ENCODE measurements at places on chromosomes 1 and 21.

DNA sequence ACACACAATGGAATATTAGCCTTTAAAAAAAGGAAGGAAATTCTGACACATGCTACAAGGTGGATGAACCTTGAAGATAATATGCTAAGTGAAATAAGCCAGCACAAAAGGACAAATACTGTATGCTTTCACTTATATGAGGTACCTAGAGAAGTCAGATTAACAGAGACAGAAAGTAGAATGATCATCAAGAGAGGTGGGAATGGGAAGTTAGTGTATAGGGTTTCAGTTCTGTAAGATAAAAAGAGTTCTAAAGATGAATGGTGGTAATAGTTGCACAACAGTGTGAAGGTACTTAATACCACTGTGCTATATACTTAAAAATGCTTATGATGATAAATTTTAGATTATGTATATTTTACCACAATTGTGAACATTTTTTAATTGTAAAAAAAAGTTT, 7.2 kb downstream of the RPAP2 start:
- no peak for DNase-seq

DNA sequence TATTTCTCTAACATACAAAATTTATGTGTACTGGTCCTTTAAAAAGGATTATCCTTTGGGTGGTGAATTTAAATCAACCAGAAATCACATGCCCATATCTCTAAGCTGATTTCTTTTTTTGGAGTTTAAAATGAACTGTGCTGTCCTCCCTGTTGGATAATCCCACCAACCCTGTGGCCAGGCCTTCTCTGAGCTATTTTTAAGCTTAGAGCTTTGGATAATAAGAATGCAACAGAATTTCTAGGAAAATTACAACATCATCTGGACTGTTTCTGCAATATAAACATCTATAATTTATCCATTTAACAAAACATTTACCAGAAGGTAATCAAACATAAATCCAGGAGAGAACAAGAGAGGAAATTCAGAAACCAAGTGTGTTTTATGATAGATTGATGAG, 88.3 kb downstream of the LRRC40 start:
- no peak for DNase-seq

GRCh38 chr1:94708299-94708685, 111.9 kb upstream of the SLC44A3 start:
- DNase-seq: no peak

DNA sequence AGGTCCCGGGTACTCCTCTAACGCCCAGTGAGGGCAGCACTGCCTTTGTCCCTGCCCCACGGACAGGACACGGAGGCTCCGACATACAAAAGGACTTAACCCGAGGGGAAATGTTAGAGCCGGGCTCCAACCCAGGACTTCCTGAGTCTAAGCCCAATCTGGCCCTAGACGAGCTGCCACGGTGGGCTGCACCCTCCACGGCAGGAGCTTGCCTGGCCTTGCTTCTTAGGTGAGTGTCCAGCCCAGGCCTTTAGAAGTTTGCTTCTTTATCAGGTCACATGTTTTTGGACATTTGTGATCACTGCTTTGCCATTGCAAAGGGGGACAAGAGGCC, 11.0 kb upstream of the TMEM200B start:
- DNase-seq: no peak

- no peak for DNase-seq
Measured at GRCh38 chr21:38380481-38381137, 117.7 kb downstream of the ERG start.

- no peak for DNase-seq
Measured at GRCh38 chr1:147560765-147561471, 19.6 kb downstream of the BCL9 start.

GRCh38 chr21:31413698-31414097, 69.6 kb upstream of the TIAM1 start:
- DNase-seq: no peak

GRCh38 chr1:43772978-43773377, 65.6 kb downstream of the ST3GAL3 start:
- no peak for DNase-seq

DNA sequence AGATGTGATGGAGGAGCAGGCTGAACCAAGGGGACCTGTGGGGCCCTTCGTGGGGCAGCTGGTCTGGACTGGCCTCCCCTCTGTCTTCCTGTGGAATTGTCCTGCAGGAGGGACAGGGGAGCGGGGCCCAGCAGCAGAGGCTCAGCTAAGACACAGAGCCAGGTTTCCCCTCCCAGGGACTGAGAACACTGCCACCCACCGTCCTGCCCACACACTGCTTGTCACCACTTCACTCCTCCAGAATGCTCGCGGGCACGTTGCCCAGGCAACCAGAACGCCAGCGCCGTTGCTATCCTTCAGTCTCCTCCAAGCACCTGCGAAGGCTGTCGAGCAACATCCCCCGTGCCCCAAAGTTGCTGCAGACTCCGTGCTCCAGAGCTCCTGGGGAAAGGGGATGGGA, 46.4 kb downstream of the AJAP1 start:
- no peak for DNase-seq

DNA sequence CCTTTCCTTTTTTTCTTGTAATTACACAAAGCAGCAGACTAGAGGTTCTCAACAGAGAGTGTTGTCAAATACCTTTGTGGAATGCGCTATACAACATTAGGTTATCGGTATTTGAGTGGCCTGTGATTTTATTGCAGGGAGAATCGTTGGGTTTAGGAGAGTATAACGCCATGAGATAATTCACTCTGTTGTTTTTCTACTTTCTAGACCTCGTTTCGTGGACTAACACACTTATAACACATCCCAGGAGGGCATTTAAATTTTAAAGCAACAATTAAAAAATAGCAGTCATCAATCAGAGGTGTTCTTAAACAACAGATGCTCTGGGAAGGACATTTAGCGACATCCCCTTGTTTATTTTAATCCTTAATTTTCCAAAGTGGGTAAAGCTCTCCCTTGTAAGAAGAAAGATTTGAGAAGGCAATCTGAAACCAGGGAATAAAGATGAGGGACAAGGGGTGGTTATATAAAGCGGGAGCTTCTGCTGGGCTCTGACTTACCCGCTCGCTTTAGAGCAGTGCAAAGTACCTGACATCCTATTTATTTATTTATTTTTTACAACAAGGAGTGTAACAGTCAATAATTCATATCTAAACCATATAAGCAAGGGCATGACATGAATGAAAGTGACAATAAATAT, 4.9 kb downstream of the PBX1 start:
- DNase-seq: no peak

DNA sequence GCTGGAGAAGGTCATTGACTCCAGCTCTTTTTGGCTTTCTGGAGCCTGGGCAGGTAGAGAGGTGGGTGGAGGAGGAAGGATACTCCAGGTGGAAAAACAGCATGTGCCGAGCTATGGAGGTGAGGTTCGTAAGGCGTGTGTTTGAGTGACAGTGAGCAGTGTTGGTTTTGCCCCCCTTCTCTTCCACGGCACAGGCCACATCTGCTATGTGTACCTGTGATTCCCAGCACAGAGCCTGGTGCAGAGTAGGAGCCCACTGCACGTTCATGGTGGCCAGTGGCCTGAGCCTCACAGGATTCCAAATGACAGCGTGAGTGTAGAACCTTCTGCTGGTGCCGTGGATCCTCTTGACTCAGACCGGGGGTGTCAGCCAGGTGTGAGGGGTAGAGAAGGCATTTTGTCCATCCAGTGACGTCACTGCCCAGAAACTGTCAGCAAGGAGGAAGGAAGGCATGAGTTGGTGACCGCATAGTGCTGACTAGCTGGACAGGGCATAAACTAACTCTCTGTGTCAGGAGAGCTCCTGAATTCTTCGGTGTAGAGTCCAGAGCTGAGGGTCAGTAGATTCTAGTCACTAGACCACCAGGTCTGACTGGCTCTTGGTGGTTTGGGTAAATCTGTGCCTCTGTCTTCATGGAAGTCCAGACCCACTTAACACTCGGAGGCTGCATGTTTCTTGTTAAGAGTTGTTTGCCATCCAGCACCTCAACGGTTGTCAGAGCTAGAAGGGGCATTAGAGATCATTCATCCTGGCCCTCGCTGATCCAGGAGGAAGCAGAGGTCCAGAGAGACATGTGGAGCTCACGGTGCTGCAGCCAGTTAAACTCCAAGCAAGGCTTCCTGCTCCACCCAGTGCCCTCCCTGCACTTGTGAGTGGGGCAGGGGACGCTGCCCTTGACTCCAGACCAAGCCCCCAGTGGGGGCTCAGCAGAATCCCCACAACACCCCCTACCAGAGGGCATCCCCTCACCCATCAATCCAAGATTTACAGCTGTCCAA, 3.8 kb downstream of the QSOX1 start:
- DNase-seq: no peak

DNA sequence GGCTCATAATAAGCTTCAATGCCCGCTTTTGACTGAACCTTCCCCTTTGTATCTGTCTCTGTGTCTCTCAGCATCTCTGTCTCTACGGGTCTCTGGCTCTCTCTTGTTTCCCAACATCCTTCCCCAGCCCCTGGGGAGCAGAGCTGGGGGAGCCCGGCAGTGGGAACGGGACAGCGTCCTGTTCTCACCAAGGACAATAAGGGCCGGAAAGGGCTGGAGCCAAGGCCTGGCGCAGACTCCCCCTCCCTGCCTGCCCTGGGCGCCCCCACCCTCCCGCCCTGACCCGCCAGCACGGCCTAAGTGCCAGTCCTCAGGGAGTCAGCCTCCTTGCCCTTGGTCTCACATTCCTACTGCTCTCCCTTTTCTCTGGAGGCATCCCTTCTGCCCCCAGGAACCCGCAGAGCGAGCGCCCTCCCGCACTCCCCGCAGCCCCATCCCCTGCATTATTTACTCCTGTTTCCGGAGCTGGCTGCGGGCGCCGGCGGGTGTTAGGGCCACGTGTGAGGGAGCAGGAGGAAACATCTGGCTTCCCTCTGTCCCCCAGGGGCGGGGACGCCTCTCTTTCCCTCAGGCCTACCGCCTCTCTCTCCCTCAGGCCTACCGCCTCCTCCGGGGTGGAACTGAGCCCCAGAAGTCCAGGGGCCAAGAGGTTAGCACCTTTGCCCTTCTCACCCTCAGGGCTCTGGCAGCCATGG, 6.5 kb downstream of the KRTCAP2 start:
- DNase-seq: no peak

DNA sequence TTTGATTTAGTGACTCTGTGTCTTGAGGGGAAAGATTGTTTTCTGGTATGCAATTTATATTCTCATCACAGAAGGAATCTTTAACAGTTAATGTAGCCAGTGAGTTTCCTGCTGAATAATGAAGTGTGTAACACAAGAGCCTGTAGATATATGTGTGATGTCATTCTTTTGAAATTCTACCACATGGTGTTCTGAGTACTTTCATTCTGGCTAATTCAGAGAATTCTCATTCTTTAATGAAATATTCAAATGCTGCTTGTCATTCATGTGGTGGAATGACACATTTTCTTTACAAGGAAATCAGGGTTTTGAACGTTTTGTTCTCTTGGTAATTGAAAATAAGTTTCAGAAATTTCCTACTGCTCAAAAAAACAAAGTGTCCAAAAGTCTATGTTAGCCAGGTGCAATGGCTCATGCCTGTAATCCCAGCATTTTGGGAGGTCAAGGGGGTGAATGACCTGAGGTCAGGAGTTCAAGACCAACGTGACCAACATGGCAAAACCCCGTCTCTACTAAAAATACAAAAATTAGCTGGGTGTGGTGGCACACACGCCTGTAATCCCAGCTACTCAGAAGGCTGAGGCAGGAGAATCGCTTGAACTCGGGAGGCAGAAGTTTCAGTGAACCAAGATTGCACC, 79.6 kb downstream of the MAP3K21 start:
- no peak for DNase-seq
